Activated T-helper 1 cell treated with anti-CD3 and anti-CD28 coated beads, Interleukin-12 subunit alpha, Interleukin-12 subunit beta, Interleukin-2, Interleukin-4 antibody, amounts not matched to agents 30 ng/mL and 10 ng/mL and 1 ng/mL, durations not matched to agents 14 hours and 24 hours and 36 hours (primary cell): ENCODE measurements at places on chromosomes 11 and 22.

DNA sequence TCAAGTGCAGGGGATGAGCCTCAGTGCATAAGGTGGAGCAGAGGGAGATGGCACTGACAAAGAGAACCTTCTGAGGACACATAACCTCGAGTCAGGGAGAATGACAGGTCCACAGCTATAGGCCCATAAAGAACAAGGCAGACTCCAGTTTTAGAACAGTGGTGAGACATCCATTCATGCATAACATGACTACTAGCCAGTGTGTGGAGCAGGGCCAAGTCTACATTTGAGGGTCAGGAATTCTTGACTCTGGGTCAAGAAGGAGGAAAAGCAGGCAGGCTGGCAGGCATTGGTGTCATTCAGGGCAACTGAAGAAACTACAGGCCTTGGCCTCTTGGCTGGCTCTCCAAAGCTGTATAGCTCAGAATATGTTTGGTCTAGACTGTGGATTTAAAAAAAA lies 54.9 kb downstream of the MTNR1B start:
- H3K36me3 ChIP-seq, result no peaks in the 10 kb centered on the region
- DNase-seq, result no peak
- peaks cover 5% of the 10 kb centered on the region for H3K4me1 ChIP-seq
- H3K27me3 ChIP-seq, result peaks cover 2% of the 10 kb centered on the region
- H3K4me3 ChIP-seq, result no peak overlapping the region

DNA sequence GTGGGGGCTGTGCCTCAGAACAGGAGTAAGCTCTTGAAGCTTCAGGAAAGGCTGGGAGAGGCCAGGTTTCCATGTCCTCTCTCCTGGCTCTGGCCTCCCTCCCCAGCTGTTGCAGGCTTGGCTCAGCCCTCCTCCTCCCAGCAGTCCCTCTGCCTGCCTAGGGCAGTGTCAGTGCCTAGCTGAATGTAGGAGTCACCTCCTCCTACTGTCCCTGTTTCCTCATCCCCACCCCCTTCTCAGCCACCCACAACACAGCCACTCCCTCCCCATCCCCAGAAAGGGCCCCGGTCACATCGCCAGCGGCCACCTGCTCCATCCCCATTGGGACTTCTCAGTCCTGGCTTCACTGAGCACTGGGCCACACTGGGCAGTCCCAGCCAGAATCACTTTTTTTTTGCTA lies 2.9 kb upstream of the FBLN1 start:
- H3K27me3 ChIP-seq, result peaks cover 21% of the 10 kb centered on the region
- no peak overlapping the region for H3K27ac ChIP-seq
- H3K4me1 ChIP-seq, result no peaks in the 10 kb centered on the region
- H3K36me3 ChIP-seq, result no peaks in the 10 kb centered on the region
- no peak for DNase-seq

GRCh38 chr22:36212901-36213300 lies 11.3 kb upstream of the APOL4 start:
- H3K36me3 ChIP-seq, result no peaks in the 10 kb centered on the region
- no peak overlapping the region for H3K27ac ChIP-seq
- DNase-seq, result no peak

DNA sequence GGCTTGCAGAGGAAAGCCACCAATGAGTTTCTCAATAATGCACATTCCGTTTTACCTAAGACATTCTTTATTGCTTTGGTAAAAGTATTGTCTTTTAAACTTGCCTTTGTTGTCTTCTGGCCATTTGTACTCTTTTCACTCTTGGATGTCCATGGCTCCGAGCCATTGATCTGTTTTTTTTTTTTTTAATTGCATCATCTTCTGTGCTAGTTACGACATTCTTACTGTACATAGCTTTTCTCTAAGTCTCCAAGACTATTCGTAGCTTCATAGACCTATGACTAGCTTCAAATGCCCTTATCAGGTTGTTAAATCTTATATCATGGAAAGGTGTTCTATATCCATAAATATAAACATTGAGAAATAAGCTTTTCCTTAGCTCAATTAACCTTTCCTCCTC lies 1522.6 kb downstream of the FAM181B start:
- no peak overlapping the region for H3K27ac ChIP-seq
- no peaks in the 10 kb centered on the region for H3K36me3 ChIP-seq
- no peak overlapping the region for H3K4me3 ChIP-seq
- no peaks in the 10 kb centered on the region for H3K4me1 ChIP-seq
- DNase-seq, result no peak

DNA sequence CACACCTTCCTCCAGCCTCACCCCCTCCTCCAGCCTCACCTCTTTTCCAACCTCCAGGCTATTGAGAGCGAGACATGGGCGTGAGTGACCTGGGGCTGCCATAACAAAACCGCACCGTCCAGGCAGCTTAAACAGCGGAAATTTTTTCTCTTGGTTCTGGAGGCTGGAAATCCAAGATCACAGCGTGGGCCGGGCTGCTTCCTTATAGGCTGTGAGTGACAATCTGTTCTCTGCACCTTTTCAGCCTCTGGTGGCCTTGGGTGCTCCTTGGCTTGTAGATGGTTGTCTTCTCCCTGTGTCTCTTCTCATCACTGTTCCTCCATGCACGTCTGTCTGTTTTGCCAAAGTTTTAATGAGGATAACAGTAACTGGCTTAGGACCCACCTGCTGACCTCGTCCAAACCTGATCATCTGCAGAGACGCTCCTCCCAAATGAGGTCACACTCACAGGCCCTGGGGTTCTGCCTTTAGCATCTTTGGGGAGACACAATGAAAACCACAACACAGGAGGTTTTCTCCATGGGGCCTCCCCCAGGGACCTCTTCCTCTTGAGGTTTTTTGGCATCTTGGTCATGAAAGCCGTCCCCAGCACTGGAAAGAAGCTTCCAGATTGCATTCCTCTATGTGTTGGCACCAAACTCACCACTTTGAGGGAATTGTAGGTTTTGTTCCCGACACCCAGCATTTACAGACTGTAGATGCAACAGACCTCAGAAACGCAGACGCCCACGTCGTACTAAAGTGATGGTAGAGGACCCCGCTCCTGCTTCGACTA lies 878.1 kb downstream of the BRD1 start:
- H3K4me1 ChIP-seq, result no peaks in the 10 kb centered on the region
- H3K27me3 ChIP-seq, result no peaks in the 10 kb centered on the region
- H3K27ac ChIP-seq, result no peak overlapping the region

GRCh38 chr11:95444309-95445241 lies 213.6 kb upstream of the SESN3 start:
- H3K36me3 ChIP-seq, result no peaks in the 10 kb centered on the region
- H3K4me1 ChIP-seq, result peaks cover 10% of the 10 kb centered on the region
- peaks cover 3% of the 10 kb centered on the region for H3K27me3 ChIP-seq
- no peak for DNase-seq
- H3K27ac ChIP-seq, result no peak overlapping the region

DNA sequence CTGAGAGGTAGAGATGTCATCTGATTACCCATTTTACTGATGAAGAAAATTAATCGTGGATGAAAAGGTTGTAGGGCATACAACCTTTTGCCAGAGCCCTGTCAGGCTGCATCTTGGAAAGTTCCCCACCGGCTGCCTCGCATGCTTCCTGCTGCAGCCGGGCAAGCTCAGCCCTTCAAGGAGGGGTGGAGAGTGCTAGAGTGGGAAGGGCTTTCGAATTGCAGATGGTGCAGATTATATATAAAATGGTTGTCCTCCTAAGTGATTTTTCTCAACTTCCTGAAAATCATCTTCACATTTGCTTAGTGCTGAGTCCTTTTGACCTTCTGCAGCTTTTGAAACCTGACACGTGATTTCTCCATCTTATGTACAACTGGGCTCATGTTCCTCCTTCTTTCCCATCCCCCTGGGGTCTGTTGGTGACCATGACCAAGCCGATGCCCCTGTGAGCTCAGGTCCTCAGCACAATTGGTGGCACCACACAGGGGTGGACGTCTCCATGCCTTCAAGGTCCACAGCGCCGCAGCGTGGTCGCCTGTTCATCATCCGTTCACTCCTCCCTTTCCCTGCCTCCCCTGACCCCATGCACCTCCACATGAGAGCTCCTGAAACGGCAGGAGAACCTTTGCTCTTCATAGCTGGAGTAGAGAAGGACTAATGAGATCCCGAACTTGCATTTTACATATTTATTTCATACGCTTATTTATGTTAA lies 47.6 kb upstream of the MYO18B start:
- no peak overlapping the region for H3K4me3 ChIP-seq
- H3K27ac ChIP-seq, result no peak overlapping the region
- H3K36me3 ChIP-seq, result peaks cover 60% of the 10 kb centered on the region
- H3K27me3 ChIP-seq, result no peaks in the 10 kb centered on the region
- peaks cover 16% of the 10 kb centered on the region for H3K4me1 ChIP-seq

DNA sequence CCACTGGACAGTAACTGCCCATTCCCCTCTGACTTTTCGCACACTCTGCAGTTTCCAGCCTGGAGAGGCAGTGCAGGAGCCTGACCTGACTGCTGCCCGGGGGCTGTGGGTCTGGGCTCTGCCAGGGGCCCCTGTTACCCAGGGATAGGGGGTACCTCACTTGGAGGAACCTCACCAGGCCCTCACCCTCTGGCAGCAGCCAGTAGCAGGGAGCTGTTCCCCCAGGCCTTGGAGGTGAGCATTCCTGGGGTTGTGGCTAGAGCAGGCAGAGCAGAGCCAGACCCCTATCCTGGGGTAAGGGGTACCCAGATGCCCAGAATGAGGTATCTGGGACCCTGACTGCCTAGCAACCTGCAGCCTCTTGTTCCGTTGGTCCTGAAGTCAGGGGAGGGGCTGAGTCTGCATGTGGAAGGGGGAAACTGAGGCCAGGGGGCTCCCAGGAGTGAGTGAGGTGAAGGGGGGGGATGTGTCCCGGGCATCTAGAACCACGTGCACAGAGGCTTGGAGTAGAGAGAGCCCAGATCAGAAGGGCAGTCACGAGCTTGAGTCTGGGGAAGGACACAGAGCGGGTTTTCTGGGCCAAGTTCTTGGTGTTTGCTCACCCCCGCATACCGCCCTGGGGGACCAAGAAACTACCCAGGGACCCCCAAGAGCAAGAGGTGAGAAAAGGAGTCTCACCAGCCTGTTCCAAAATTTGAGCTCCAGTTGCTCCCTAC lies 43.9 kb upstream of the ACCSL start:
- no peaks in the 10 kb centered on the region for H3K36me3 ChIP-seq
- H3K4me3 ChIP-seq, result no peak overlapping the region
- H3K27ac ChIP-seq, result no peak overlapping the region
- H3K4me1 ChIP-seq, result no peaks in the 10 kb centered on the region
- H3K27me3 ChIP-seq, result peaks cover 5% of the 10 kb centered on the region

- DNase-seq, result peak; percentile 63
- H3K27me3 ChIP-seq, result peaks cover 21% of the 10 kb centered on the region
- H3K4me1 ChIP-seq, result peaks cover 29% of the 10 kb centered on the region
- peak overlapping the region; percentile 81 for H3K27ac ChIP-seq
These were observed 4.0 kb upstream of the MCAM start for GRCh38 chr11:119320776-119321524.

DNA sequence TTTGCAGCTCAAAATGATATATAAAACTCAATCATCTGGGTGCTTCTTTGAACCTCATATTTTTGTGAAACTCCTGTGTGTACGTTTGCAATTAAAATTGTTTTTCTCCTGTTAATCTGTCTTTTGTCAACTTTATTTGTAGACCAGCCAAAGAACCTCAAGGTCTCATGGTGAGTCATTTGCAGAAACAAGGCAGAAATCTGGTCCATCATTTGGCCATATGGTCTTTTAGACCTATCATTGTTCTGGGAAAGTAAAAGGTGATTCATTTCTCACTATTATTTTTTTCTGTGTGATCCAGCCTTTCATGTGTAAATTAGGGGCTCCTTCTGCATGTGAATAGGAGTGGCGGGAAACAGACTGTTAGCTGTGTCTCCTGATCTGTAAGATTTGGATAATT lies 399.1 kb upstream of the DDI1 start:
- H3K4me1 ChIP-seq, result no peaks in the 10 kb centered on the region
- H3K4me3 ChIP-seq, result no peak overlapping the region
- H3K27ac ChIP-seq, result no peak overlapping the region
- H3K36me3 ChIP-seq, result no peaks in the 10 kb centered on the region
- no peaks in the 10 kb centered on the region for H3K27me3 ChIP-seq

- no peak overlapping the region for H3K27ac ChIP-seq
- H3K27me3 ChIP-seq, result peaks cover 1% of the 10 kb centered on the region
- peaks cover 30% of the 10 kb centered on the region for H3K4me1 ChIP-seq
- no peaks in the 10 kb centered on the region for H3K36me3 ChIP-seq
- no peak for DNase-seq
These were observed 62.2 kb upstream of the FDX1 start for GRCh38 chr11:110367571-110367970.
